ENCODE measurements at places on chromosomes 3 and 15.

DNA sequence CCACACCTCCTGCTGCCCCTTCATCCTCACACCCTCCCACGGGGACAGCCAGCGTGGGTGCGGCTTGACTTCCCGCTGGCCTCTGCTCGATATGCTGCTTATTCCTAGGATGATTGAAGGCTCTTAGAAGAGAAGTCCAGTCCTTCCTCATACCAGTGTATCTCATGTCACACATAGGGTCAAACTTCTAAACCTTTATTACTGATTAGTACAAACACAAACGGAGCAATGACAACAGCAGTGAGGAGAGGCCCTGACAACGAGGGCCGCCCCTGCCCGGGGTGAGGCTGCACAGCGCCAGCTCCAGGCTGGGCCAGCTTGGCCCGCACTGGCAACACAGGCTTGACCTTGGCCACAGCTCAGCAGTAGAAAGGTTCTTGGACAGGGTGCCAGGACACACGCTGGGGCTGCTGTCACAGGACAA, 3.7 kb downstream of the CIB1 start:
- H3K27me3 ChIP-seq = no peaks in the 10 kb centered on the region
- DNase-seq = no peak
- H3K4me3 ChIP-seq = peak overlapping the region; percentile 89

- H3K27ac ChIP-seq = no peak overlapping the region
- H3K36me3 ChIP-seq = no peaks in the 10 kb centered on the region
- H3K4me3 ChIP-seq = no peak overlapping the region
- DNase-seq = no peak
Measured at GRCh38 chr3:155102329-155102728, 22.2 kb downstream of the MME start.

GRCh38 chr3:111750278-111750884, 108.7 kb upstream of the PHLDB2 start:
- H3K27me3 ChIP-seq = no peaks in the 10 kb centered on the region
- DNase-seq = no peak
- H3K4me3 ChIP-seq = no peak overlapping the region
- no peaks in the 10 kb centered on the region for H3K4me1 ChIP-seq
- H3K36me3 ChIP-seq = no peaks in the 10 kb centered on the region

- H3K4me1 ChIP-seq = peaks cover 19% of the 10 kb centered on the region
- H3K27ac ChIP-seq = no peak overlapping the region
- H3K36me3 ChIP-seq = peaks cover 84% of the 10 kb centered on the region
- H3K4me3 ChIP-seq = no peak overlapping the region
- H3K27me3 ChIP-seq = no peaks in the 10 kb centered on the region
Measured at GRCh38 chr15:60510006-60510405, 31.1 kb upstream of the ICE2 start.

DNA sequence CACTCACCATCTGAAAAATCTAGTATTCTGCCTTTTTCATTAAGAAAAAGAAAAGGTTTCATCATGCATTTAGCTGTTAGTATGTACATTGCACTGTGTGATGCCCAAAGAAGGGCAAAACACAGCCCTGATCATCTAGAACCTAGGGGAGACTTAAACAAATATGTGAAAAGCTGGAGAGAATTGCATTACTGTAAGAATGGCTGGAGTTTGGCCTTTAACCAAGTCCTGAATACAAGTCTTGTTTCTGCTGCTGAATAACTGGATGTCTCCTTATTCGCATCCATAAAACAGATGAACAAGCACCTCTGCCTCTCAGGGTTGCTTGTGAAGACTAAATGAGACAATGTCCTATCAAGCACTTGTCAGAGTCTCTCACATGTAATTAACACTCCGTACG, 233.4 kb upstream of the LRTM1 start:
- no peaks in the 10 kb centered on the region for H3K36me3 ChIP-seq
- no peak overlapping the region for H3K4me3 ChIP-seq
- DNase-seq = no peak
- H3K4me1 ChIP-seq = no peaks in the 10 kb centered on the region
- H3K27ac ChIP-seq = no peak overlapping the region
